ENCODE measurements at places on chromosomes 12 and 14. TPM values are rescaled to one million over a fixed set of nuclear protein-coding genes. Genes with fewer than 3 reads are reported as not detected.

Gene DPY19L2
- total RNA-seq: not detected

DNA sequence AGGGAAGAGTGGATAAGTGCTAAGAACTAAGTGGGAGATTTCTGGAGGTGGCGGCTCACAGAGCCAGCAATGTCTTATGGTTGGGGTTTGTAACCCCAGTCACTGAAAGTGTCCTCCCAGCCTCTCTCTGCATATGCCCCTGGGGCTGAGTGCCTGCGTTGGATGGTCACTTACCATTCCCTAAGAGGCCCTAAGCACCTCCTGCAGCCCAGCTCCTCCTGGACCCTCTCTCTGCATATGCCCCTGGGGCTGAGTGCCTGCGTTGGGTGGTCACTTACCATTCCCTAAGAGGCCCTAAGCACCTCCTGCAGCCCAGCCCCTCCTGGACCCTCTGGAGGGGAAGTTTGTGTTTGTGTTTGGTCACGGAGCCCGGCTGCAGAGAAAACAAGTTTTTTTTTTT, 425.8 kb downstream of the TMEM121 start:
- H3K4me3 ChIP-seq: no peak overlapping the region
- H3K27ac ChIP-seq: no peak overlapping the region
- H3K36me3 ChIP-seq: no peaks in the 10 kb centered on the region
- no peaks in the 10 kb centered on the region for H3K4me1 ChIP-seq
- DNase-seq: no peak
- H3K27me3 ChIP-seq: no peaks in the 10 kb centered on the region

- no peak overlapping the region for H3K4me3 ChIP-seq
- H3K27ac ChIP-seq: no peak overlapping the region
- no peaks in the 10 kb centered on the region for H3K4me1 ChIP-seq
These were observed 14.0 kb upstream of the SERPINA4 start for GRCh38 chr14:94547151-94547680.

DNA sequence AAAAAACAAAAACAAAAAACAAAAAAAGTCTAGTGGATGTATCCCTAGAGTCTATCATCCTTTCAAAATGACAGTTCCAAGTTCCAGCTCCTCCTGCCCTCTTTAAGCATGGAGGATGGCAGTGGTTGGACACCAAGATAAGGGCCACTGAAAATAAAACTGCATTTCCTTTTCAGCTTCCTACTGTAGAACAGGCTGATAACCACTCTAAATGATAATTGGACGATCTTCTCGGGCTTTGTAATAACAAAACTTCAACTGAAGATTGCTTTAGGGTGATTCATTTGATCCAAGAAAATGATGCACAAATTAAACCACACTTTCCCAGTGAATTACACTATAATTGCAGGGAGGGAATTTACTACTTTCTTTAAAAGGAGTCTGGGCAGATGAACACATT, 42.2 kb upstream of the CRACR2A start:
- no peak overlapping the region for H3K27ac ChIP-seq
- H3K4me3 ChIP-seq: no peak overlapping the region
- no peaks in the 10 kb centered on the region for H3K4me1 ChIP-seq
- H3K27me3 ChIP-seq: no peaks in the 10 kb centered on the region
- DNase-seq: no peak

Gene CIROP
- not detected for total RNA-seq

GRCh38 chr12:66044731-66045130, 85.8 kb downstream of the LLPH start:
- no peak overlapping the region for H3K4me3 ChIP-seq
- no peak overlapping the region for H3K27ac ChIP-seq
- DNase-seq: no peak
- H3K36me3 ChIP-seq: no peaks in the 10 kb centered on the region

All from CD4-positive, alpha-beta T cell (primary cell).